ENCODE measurements at places on chromosomes 2 and 18.

GRCh38 chr2:46350029-46350689, 53.0 kb downstream of the EPAS1 start:
- DNase-seq, result no peak

GRCh38 chr2:9757501-9758264, 85.6 kb upstream of the TAF1B start:
- no peak for DNase-seq

GRCh38 chr2:138219961-138220360, 255.7 kb downstream of the HNMT start:
- DNase-seq, result no peak

GRCh38 chr18:78641689-78642231, 337.9 kb upstream of the SALL3 start:
- DNase-seq, result no peak

DNA sequence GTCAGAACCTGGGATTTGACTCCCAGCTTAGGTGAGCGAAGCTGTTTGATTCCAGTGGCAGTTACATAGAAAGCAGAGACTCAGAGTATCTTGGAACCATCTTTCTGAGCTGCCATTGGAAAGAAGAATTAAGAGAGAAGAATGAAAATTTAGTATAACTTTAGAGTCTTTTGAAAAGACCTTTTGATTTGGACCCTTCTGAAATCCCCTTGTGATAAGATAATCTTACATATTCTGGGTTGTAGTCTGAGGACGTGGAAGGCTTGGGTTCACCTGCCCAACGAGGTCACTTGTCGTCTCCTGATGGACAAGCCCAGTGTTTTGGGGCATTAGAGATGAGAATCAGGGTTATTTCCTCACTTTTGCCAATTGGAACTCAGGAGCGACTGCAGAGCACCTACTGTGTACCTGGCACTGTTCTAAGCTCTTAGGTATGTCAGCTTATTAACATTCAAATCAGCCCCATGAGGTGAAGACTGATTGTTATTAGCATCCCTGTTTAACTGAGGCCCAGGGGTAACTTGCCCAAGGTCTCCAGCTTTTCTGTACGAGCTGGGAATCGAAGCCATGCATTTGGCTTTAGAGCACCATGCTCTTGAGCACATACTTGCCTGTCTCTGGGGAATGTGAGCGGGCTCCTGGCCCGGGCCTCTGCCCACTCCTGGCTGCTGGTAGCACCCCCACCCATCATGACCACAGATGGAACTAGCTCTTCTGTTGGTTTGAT, 2.9 kb downstream of the HK2 start:
- no peak for DNase-seq

DNA sequence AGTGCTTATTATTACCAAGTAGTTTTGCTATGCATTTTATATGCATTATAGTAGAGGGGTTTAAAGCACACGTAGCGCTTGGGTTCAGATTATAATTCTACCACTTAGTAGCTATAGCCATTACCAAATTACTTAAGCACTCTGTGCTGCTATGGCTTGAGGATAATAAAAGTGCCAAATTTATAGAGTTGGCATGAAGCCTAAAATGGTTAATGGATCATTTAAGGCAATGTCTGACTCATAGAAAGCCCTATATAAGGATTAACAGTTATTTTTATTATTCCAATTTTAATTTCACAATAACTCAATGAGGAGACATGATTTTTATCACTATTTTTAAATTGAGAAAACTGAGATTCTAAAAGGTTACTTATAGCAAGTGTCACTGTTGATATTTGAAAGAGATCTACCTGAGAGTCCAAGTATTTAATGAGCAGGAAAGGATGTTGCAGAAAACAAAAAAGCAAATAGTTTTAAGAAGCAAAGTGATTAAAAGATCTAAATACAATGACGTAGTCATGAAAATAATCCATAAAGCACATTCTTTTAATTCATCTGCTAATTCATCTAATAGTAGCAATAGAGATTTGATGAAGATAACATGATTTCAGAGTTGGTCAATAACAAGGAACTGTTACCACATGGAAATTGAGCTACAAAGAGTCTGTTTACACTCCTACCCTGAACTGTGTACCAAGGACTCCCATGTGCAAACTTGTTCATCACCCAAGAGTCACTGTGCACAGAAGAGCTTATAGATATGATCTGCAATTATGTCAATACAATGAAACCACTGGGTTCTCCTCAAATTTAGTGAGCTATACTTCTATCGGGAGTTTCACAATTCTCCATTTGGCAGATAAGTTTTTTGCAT, 78.8 kb upstream of the DTNA start:
- DNase-seq, result no peak

GRCh38 chr2:235264512-235264911, 229.3 kb upstream of the AGAP1 start:
- no peak for DNase-seq

- peak; percentile 30 for DNase-seq
Measured at GRCh38 chr2:120294008-120294340, 41.3 kb downstream of the RALB start.

GRCh38 chr2:162635706-162636105, 202.9 kb downstream of the KCNH7 start:
- no peak for DNase-seq

DNA sequence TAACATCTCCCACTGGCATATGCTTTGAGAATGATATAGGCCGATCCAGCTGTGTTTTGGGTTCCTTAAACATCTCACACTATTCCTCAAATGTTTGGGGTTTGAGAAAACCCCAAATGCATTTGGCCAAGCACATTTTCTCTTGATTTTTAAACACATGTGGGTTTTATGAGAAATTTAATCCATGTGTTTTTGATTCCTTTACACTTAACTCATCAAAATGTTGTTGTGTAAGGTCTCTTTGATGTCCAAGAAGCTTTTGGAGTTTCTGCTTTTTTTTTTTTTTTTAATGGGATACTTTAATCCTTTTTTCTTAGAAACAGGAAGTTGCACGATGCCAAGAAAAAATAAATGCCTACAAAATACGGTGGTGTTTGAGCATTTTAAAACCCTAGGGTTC, 339.8 kb upstream of the TCF4 start:
- DNase-seq, result no peak
